ENCODE measurements at places on chromosomes 7 and 10. TPM values are rescaled to one million over a fixed set of nuclear protein-coding genes. Genes with fewer than 3 reads are reported as not detected.

DNA sequence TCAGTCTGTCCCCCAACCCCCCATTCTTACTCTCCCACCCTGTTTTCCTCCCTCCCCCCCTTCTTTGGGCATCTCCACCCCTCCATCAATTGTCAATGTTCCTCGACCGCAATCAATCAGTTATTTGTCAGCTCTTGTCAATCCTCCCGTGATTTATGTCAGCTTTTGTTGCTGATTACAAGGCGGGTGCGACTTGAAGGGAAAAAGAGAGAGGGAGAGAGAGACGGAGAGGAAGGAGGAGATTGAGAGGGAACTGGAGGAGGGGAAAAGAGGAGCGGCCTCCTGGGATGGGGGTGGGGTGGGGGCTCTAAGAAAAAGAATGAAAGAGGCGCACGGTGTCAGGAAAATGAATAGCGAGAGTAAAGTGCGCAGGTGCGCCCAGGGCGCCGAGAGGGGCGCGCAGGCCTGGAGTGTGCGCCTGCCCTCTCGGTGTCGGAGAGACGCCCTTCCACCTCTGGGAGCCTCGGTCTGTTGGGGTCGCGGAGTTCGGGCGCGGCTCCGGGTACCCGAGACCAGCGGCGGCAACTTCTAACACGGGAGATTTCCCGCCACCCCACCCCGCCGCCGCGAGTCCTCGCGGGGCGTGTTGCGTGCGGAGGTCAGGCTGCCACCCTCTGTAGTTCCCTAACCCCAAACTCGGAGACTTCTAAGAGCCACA lies 1.1 kb upstream of the ZNF503 start:
- no peak for DNase-seq

- DNase-seq: no peak
These were observed 82.8 kb downstream of the CHST15 start for GRCh38 chr10:124010563-124011131.

DNA sequence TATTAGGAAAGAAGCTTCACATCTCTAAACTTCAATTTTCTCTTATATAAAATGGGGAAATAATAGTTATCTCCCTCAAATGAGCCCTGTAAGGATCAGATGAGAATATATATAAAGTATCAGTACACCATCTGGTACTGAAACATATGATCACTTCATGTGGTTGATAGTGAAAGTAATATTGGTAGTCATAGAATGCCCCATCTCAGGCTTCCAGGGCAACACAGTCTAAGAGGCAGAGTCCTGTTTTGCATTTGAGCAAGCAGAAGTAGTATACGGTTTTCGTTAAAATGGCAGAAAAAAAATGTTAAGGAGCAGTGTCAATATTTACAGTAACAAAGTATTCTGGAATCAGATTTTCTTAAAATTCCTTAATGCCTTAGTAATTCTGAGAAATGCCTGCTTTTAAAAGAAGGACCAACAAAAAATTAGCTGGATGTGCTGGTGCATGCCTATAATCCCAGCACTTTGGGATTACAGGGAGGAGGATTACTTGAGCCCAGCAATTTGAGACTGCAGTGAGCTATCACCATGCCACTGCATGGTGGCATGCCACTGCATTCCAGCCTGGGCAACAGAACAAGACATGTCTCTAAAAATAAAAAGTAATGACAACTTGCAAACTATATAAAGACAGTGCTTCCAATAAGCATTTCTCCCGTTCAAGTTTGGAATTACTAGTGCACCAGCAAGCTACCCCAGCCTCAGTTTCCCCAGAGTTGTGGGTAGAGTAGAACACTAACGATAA lies 19.8 kb downstream of the KBTBD2 start:
- no peak for DNase-seq

DNA sequence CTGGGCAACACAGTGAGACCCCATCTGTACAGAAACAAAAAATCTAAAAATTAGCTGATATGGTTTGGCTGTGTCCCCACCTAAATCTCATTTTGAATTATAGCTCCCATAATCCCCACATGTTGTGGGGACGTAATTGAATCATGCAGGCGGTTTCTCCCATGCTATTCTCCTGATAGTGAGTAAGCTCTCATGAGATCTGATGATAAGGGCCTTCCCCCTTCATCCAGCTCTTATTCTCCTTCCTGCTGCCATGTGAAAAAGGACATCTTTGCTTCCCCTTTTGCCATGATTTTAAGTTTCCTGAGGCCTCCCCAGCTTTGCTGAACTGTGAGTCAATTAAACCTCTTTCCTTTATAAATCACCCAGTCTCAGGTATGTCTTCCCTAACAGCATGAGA lies 136.5 kb downstream of the SFMBT2 start:
- no peak for DNase-seq

DNA sequence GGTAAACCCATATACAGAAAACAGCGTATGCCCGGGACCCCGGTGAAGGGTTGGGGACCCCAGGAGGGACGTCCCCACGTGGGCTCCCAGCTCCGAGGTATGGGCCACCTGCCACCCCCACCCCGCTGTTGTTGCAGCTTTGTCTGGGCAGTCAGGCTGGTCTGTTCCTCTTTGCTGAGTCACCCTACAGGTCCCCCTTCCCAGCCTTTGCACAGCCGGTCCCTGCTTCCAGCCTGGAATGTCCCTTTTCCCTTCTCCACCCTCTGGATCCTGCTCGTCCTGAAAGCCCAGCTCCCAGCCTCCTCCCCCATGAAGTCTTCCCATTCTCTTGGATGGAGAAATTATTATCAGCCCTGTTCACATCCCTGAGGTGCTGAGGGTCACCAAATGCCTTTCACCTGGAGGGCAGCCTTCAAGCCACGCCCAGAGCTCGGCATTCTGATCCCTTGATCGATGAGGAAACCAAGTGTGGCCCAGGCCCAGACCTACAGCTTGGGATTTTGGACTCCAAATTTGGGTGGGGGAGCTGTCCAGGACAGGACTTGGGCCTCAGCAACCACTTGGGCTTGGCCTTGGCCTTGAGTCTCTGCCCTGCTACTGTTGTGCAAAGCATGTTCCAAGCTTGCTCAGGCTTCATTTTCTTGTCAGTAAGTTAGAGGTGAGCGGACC lies 2.6 kb downstream of the CLDN4 start:
- DNase-seq: peak; percentile 76

DNA sequence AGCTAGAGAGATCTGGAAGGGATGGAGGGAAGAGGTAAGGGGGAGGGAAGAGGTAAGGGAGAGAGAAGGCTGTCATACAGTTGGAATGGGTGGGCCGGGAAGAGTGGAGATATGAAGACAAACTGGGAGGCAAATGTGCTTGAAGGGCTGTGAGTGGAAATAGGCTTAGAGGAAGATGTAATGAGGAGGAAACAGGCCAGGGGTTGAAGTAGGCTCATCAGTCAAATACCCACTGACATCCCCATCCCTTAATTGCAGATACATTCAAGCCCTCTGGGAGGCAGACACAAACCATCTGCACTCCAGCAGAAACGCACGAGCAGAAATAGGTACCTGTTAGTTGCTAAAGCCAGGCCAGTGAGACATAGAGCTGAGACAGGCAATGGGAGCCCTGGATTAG lies 2.1 kb downstream of the SYNPO2L start:
- DNase-seq: no peak

DNA sequence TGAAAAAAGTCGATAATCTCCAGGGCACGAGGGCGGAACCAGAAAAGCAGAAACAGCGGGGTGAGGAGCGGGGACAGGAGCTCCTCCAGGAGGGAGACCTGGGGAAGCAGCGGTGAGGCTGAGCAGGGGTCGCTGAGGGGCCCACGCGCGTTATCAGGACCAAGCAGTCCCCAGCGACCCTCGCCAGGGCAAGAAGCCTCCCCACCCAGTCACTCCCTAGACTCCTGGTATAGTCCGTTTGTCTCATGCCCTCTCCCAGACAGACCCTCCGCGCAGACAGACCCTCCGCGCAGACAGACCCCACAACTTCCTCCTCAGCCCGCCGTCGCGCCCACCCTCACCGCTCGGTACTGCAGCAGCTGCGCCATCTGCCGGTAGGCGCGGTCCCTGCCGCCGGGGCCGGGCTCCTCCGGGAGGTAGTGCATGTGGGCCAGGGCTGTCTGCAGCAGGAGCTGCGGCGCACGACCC lies 6.3 kb downstream of the ATG9B start:
- no peak for DNase-seq

Gene SEMA3C
- 1.3 TPM for total RNA-seq

Gene FRMPD2
- 0.24 TPM for total RNA-seq

DNA sequence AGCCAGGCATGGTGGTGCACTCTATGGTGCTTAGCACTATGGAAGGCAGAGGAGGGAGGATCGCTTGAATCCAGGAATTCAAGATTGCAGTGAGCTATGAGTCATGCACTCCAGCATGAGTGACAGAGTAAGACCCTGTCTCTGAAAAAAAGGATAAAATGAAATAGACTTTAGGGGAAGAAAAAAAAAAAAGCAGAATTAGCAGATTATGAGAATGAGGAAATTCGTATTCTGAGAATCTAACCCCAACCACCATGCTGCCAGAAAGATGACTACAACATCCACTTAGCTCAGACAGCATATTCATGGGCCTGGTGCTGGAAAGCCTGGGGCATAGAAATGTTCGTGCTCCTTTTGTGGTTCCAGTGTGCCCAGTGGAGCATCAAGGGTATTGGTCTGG lies 63.3 kb downstream of the TMEM26 start:
- no peak for DNase-seq

GRCh38 chr7:99000196-99000903 lies 122.0 kb downstream of the TRRAP start:
- DNase-seq: no peak

Gene UCMA
- total RNA-seq: not detected

Gene MUC12
- total RNA-seq: 0.03 TPM

- DNase-seq: no peak
These were observed 583.5 kb downstream of the PTPRN2 start for GRCh38 chr7:158004123-158004490.

Gene CBLL1
- 13.3 TPM for total RNA-seq

- no peak for DNase-seq
These were observed 113.8 kb upstream of the EGFR start for GRCh38 chr7:54904986-54905385.

DNA sequence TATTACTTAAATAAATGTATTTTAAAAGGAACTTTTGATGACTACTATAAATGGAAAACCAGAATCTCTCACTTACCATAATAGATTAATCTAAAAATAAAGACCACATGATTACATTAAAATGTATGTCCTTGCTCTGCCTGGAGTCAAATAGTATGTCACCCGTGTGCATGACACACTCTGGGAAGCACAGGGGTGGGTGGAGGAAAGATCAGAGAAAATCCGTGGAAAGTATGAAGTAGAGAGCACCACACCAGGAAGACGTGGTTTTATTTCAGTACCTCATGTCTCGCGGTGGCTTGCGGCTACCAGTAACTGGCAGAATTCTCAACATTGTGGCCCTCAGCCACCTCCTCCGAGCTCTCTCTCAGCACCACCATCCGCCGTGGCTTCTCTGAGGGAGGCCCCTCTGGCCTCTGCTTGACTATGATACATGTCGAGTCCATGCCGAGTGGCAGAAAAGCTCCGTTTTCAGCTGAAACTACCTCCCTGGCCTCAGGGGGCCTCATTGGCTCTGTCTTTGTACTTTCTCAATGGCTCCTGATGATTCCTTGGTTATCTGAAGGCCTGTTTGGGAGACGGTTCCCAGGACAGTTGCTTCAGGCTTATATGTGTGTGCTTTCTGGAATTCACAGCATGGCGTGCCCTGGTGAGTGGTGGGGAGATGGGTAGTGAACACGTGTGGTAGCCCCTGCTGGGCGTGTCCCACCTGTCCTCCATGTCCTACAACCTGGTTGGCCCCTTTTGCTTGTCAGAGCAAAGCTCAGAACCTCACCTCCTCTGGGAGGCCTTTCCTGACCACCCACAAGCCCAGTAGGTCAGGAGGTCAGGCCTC lies 49.8 kb downstream of the LHPP start:
- DNase-seq: no peak

- no peak for DNase-seq
These were observed 66.1 kb downstream of the PCGF5 start for GRCh38 chr10:91286572-91286971.

Gene NAT16
- 0.19 TPM for total RNA-seq

DNA sequence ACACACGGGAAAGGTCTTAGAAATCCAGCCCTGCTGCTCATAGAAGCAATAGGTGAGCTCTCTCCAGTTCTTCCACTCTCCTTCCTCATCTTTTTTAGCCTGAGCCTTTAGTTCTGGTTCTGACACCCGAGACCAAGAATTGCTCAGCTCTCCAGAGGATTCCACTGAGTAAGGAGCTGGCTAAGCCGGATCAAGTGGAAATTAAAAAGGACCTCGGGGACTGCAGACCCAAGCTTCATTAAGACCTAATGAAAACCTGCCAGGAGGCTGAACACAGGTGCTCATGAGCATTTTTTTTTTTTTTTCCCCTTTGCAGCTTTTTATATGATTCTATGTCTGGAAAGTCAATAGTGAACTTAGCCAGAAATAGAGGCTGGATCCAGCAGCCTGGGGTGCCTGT lies 1176.0 kb upstream of the AUTS2 start:
- no peak for DNase-seq

DNA sequence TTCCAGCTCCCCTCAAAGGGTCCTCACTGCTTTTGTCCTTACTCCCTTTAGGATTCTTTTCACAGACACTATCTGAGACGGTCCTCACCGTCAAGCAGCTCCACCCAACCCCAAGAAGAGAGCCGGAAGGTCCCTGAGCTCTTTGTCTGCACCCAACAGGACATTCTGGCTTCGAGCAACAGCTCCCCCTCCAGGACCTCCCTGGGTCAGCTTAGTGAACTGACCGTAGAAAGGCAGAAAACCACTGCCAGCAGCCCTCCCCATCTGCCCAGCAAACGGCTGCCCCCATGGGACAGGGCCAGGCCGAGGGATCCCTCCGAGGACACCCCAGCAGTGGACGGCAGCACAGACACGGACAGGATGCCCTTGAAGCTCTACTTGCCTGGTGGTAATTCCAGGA lies 19.9 kb downstream of the MINDY4 start:
- no peak for DNase-seq

- DNase-seq: no peak
These were observed 38.5 kb downstream of the CRTAC1 start for GRCh38 chr10:97991871-97992270.
